Activated CD8-positive, alpha-beta memory T cell treated with anti-CD3 and anti-CD28 coated beads for 48 hours (primary cell): ENCODE measurements at places on chromosomes 13 and 19.

- no peak for DNase-seq
Measured at GRCh38 chr13:55661505-55661904, 1479.2 kb upstream of the PRR20A start.

DNA sequence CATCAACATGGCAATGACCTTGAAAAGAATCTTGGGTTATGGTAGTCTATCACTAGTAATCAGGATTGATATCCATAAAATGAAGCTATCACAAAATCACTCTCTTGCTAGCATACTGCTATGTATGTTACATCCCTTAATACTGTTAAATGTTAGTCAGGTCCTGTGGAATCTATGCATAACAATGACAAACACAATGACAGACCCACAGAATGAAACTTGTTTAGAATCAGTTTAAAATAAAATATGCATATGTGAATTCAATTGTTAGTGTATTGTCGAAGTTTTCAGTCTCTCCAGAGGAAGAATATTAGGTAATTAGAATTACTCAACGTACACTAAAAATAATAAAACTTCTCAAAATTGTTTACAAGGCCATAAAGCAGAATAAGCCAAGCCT lies 137.6 kb downstream of the DACH1 start:
- no peak for DNase-seq

DNA sequence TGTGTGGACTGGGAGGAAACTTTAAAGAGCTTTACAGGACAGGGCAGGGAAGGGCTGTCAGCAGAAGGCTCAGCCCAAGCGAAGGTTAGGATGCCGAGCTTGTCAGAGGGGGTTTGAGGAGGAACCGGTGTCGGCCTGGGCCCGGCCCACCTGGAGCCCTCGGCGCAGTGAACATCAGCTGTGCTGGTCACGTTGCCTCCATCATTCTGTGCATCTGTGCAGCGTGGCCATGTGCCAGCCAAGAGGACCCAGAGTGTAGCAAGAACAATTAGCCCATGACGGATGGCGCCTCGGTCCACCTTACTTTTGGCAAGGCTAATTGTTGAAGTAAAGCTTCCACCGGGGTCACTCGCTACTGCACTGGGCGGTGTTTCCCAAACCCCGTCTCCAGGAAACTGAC lies 161.4 kb downstream of the PTPRS start:
- DNase-seq = no peak

DNA sequence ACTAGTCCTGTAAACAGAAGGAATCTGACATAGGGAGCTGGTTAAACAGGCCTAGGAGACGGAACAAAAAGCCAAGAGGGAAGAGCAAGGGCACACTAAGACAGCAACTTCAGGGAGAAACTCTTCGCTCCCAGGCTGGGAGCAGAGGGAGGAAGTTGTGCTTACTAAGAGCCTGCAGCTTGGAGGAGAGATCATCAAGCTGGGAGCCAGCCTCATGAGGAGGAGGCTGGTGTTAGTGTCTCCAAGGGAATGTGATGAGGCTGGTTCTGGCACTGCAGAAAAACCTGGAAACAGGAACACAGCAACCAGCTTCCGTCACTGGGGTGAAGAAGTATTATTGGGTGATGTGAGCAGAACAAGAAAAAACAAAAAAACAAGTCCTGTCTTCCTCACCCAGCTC lies 1027.3 kb downstream of the UQCRFS1 start:
- no peak for DNase-seq

- DNase-seq = no peak
Measured at GRCh38 chr13:58843071-58843470, 1211.5 kb downstream of the PCDH17 start.

DNA sequence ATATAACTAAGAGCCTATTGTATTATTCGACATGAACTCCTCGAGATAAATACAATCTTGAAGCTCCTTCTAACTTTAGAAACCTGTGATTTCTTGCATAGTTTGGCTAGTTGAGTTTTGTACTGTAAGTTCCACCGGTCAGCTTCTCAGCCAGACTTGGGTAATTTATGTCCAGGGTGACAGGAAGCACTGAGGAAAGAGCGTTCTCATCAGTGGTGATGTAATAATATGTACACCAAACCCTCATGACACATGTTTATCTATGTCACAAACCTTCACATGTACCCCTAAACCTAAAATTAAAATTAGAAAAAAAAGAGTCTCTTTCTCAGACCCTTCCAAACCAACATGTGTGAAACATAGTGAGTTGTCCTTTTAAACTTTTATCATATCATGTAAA lies 205.7 kb downstream of the KCNRG start:
- no peak for DNase-seq

GRCh38 chr13:97600458-97601075 lies 166.6 kb downstream of the RAP2A start:
- DNase-seq = no peak

DNA sequence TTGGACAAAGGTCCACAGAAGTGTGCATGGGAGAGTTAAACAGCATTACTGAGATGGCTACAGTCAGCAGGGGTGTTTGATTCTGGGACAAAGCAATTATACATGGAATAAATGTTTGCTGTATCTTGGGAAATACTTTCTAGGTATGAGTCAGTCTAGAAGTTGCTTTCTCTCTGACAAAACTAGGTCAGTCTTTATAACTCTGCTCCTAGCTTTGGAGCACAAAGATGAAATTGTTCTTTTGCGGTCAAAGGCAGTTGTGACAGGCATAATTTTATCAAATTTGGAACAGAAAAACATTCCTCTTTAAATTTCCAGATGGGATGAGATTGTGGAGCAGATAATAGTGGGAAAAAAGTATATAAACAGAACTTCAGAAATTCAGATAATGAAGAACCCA lies 1045.4 kb upstream of the MIR17HG start:
- no peak for DNase-seq

DNA sequence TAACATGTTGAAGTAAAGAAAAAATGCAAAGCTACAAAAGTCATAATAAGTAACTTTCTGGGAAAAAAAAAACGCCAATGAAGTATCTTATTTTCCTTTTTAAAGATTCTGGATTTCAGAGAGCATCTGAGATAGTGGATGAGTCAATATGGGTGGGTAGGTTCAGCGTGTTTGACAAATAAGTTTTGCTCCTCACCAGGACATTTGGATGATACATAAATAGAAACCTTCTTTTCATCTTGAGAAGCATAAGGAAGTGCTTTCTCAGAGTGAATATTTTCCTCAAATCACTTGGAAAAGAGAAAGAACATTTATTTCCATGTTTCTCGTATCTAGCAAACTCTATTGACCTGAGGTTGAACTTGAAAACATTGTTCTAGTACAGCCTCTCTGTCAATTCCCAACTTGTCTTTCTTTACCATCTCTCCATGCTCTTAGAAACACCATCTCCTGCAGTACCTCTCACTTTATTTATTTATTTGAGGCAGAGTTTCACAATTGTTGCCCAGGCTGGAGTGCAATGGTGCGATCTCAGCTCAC lies 463.2 kb downstream of the KLF5 start:
- no peak for DNase-seq

- no peak for DNase-seq
Measured at GRCh38 chr13:57128909-57129308, 11.8 kb upstream of the PRR20A start.

DNA sequence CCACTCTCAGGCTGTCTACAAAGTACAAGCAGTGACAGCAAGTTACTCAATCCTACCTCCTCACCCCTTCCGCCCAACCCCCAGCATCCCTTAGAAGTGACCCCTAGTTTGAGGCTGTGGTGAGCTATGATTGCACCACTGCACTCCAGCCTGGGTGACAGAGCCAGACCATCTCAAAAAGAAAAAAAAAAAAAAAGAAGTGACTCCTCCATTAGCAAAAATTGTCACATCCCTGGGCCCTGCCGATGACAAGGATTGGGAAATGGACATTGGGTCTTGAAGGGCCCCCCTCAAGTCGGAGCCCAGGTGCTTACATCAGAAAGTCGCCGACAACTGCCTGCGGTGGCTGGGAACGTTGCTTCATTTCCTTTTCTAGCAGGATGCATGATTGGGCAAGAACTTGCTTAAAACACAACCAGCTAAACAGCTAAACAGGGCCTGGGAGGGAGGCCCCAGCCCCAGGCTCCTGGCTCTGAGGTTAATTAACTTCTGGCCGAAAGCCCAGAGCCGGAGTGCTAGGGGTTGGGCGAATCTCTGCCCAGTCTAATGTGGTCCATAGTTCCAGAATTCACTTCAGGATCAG lies 15.3 kb downstream of the RAB3D start:
- no peak for DNase-seq

DNA sequence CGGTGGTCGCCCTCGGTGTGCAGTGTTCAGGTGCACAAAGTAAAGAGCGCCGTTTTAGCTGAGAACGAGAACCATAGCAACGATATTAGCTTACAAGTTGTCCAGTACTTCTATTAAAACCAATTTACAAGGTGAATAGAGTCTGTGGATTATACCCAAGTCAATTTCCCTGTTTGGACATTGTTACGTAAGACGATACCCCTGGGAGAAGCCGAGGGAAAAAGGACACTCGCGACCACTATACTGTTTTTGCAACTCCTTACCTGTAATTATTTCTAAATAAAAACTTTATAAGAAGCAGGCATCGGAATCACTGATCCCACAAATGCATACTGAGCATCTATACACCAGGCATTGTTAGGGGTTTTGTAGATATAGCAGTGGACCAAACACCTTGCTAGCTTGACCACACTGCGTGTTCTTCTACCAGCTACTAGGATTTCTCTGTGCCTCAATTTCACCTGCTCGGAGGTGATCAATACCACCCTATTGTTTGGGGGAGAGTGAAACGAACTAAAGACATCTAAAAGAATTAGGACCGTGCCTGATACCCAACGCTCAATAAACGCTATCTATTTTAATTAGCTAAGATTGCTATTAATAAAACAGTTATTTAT lies 488 bp upstream of the EEF2 start:
- no peak for DNase-seq

DNA sequence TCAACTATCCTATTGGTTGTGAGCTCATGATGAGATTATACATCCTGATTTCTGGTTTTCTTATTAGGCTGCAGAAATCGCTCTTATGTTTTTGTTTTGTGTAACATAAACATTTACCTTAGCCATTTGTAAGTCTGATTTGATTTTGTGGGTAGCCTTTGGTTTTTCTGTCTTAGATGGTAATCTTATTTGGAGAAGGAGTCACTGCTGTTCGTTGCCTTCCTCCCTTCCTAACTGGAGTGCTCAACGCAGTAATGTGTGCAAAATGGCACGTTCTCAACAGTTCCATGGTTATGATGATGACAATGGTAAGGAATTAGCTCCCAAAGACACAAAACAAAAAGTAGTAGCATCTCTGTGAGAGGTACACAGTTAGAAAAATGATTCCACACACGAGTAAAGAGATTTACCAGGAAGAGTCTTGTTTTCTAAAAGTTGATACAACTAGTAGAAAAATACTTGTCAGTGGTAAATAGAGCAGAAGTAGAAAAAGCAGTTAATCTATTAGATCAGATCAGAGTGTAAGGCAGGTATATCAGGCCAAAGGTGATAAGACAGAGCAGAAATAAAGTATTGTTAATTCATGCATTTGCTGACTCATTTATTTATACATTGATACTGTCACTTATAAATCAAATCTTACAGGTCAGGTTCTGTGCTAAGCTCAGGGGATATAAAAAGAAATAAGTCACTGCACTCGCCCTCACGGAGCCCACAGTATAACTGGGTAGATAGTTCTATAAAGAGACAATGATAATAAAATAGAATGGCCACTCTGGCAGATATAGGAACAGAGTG lies 270.0 kb downstream of the NALCN start:
- no peak for DNase-seq

DNA sequence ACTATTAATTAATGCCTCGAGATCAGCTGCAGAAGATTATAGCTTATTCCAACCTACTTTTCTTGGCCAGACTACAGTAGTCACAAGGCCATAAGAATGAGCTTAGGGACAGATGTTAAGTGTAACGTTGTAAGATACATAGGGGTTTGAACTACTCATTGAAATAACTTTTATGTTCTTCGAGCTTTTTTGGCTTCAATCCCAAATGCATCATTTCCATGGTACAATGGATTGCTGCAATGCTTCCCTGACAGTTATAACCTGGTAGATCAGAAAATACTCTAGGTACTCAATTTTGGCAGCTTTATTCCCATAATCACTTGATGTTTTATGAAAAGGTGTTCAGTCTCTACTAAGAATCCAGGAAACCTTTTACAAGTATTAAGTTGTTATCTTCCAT lies 2216.7 kb upstream of the PCDH20 start:
- DNase-seq = no peak

DNA sequence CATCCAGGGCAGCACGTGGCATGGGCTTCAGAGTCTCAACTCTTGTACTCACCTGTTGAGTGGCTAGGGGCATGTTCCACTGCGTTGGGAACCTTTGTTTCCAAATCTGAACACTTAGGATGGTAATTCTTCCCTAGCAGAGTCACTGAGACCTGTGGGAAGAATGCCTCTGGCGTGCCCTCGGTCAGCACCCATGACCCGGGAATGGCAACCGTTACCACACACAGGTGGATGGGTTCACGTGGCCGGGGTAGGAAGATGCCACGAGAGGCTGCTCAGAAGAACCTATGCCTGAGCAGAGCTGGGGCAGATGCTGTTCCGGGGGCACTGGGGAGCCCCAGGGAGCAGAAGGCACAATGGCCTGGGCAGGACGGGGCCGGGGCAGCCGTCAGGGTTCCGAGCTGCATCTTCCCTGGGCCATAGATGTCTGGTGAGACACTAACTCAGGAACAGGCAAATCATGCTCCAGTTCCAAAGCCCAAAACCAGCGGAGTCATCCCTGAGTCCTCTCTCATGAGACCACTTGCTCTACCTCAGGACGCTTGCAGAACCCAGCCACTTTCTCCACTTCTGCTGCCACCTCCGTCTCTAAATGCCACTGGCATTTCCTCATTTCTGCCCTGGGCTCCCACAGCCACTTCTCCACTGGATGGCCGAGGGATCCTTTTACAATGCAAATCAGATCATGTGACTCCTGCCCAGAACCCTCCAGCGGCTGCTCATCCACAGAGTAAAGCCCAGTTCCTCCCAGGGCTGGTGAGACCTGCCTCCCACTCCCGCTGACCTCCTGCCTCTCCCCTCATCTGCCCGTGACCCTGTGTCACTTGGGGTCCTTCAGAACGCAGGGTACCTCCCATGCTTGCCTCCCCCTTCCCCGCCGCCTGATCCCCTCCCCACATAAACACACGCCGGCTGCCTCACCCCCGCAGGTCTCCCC lies 36.7 kb downstream of the FAM124A start:
- no peak for DNase-seq

DNA sequence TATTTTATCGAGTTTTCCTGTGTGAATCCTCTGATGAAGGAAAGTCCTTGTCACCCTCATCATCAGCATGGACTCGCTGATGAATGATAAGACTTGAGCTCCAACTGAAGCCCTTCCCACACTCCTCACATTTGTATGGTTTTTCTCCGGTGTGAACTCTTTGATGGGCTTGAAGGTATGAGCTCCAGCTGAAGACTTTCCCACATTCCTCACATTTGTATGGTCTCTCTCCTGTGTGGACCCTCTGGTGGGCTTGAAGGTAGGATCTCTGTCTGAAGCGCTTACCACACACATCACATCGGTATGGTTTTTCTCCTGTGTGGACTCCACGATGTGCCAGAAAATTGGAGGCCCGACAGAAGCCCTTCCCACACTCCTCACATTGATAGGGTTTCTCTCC lies 21.7 kb downstream of the ZNF45 start:
- no peak for DNase-seq
